ENCODE measurements at places on chromosomes 16 and 17.
A peak's percentile ranks its signal among the peaks of the same experiment; 100 is the strongest.

GRCh38 chr17:37478187-37478586 is 11.5 kb upstream of the DUSP14 start:
- DNase-seq = no peak

GRCh38 chr16:56423584-56424403 is 1.6 kb downstream of the AMFR start:
- DNase-seq = no peak

DNA sequence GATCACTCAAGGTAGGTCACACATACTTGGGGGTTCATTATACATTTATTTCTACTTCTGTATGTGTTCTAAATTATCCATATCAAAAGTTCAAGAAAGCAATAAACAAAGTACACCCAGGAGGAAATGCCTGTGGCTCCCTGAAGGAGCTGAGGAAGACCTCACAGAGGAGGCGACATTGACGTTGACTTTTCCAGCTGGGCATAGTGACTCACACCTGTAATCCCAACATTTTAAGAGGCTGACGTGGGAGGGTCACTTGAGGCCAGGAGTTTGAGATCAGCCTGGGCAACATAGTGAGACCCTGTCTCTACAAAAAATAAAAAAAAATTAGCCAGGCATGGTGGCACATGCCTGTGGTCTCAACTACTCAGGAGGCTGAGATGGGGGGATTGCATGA is 16.3 kb downstream of the ITGAD start:
- DNase-seq = no peak

DNA sequence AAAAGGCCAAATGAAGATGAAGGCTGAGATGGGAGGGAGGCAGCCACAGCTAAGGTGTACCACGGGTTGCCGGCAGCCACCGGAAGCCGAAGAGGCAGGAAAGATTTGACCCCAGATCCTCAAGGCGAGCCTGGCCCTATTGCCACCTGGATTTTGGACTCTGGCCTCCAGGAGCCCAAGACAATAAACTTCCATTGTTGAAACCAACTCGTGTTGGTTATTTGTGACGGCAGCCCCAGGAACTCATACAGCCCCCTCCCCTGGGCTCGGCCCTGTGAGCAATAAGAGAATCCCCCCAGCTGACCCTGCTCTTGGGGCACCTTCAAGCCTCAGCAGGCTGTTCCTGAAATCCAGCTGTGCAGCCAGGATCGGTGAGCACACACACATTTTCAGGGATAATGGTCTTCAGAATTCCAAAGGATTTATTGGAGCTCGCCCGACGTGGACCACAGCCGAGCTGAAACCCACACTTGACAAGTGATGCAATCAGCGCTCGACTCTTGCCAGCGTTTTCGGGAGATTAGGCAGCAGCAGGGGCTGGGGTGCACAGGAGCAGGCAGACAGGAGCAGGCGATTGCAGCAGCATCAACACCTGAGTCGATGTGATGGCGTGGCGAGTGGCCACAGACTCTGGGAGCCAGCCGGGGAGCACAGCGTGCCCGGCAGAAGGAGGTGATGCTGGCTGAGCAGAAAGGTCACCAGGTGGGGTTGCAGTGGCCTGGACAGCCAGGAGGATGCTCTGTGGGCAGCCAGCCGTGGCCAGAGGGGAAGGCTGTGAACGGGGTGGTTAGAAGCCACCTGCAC is 22.4 kb upstream of the CBX4 start:
- no peak for DNase-seq

DNA sequence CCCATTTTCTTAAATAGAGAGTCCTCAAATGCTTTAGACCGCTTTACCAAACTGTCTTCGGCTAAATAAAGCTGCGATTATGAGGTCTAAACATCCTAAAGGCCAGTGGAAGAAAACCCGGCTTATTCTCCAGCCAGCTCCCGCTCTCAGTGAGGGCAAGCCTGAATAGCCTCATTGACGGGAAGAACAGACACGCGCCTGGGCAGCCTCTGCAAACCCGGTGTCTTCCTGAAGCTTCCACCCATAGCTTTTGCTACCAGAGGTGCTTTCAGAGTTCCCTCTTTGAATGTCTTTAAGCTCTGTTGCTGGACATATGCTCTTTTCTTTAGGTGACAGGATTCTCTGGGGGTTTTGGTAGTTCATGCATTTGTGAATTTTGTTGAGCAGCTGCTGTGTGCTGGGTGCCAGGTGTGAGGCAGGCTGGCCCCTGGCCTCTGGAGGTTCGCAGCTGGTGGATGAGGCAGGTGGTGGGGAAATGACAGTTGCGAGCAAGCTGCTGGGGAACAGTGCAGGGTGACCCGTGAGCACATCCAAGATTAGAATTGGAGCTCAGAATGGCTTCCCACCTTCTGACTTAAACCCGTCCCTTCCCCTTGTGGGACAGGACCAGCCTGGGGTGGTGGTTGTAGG is 44.7 kb downstream of the CRISPLD2 start:
- no peak for DNase-seq

GRCh38 chr17:63442549-63443035 is 3.5 kb downstream of the CYB561 start:
- no peak for DNase-seq

GRCh38 chr17:15999974-16000827 is 577 bp downstream of the TTC19 start:
- DNase-seq = no peak

DNA sequence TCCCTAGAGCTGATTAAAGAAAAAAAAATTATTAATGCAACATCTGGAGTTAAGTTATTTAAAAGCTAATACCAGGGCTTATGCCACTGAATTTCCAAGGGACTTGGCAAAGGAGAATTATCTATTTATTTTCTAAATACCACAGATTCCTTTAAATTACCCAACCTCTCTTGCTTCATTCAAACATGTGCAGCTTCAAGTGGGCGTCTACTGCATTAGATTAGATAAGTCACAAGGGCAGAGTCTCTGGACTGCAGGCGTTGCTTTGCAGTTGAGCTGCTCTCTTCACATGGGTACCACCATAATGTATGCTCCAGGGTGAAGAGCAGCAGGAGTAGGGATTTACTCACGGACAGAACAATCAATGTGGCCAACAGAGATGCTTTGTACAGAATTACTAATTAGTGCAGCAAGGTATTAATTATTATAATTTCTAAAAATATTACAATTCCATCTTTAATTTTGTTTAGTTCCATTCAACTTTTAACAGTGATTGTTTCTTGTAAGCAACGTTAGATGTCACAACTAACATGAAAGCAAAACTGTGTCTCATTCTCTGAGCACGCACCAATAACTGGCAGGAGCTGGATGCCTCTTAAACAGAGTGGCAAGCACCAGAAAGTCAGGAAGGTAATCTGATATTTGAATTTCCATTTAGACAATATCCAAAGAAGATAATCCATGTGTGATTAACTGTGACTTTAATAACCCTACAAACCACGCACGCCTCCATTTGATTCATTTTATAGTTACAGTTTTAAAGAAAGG is 214.2 kb downstream of the STX8 start:
- DNase-seq = no peak

DNA sequence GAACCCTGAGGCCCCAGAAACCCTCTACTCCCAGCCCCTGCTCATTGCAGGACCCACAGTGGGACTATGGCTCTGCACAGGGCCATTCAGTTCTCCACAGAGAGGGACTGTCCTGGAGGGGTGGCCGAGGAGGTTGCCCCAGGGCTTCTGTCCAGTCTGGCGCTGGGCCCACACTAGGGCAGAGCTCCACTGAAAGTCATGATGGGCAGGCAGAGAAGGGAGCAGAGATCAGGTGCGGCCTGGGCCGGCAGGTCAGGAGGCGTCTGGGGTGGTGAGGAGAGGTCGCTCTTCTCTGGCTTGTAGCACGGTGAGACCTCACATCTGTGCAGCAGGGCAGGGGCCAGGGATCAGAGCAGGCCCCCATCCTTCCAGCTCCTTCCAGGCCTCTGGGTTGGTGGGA is 13.0 kb upstream of the PIK3R6 start:
- no peak for DNase-seq

GRCh38 chr16:4680673-4681470 is 12.5 kb upstream of the NUDT16L1 start:
- no peak for DNase-seq

GRCh38 chr16:56866955-56867830 is 2.2 kb downstream of the SLC12A3 start:
- peak; percentile 48 for DNase-seq

DNA sequence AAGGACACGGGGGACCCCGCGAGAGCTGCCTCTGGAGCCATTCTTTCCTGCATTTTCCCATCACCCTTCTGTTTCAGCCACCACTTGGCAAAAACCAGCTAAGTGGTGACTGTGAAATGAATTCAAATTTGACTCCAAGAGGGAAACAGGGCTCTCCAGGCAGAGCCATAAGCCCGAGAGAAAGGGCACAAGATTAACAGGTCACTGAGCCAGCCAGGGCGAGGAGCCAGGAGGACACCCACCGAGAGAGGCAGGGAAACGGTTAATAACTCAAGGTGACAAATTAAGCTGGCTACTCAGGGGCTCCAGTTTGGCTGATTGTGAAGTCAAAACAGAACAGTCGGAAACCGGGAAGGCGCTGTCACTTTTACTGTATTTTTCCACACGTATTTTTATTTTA is 67.8 kb upstream of the SOX9 start:
- DNase-seq = no peak

DNA sequence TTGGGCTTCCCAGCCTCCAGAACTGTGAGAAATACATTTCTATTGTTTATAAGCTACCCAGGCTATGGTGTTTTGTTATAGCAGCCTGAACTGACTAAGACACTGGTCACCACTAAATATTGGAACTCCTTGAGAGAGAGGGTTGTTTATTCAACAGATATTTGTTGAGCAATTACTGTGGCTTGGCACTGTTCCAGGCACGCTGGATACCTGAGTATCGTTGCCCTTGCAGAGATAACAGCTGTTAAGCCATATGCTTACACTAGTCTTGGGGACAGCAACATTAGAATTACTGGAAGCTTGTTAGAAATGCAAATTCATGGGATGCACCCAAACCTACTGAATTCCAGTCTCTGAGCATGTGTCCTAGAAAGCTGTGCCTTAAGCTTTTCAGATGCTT is 230.7 kb downstream of the HS3ST4 start:
- DNase-seq = no peak

GRCh38 chr16:22001591-22001990 is 675 bp upstream of the PDZD9 start:
- no peak for DNase-seq

- no peak for DNase-seq
Observed at GRCh38 chr17:27657620-27658019, 26.6 kb downstream of the LGALS9 start.

DNA sequence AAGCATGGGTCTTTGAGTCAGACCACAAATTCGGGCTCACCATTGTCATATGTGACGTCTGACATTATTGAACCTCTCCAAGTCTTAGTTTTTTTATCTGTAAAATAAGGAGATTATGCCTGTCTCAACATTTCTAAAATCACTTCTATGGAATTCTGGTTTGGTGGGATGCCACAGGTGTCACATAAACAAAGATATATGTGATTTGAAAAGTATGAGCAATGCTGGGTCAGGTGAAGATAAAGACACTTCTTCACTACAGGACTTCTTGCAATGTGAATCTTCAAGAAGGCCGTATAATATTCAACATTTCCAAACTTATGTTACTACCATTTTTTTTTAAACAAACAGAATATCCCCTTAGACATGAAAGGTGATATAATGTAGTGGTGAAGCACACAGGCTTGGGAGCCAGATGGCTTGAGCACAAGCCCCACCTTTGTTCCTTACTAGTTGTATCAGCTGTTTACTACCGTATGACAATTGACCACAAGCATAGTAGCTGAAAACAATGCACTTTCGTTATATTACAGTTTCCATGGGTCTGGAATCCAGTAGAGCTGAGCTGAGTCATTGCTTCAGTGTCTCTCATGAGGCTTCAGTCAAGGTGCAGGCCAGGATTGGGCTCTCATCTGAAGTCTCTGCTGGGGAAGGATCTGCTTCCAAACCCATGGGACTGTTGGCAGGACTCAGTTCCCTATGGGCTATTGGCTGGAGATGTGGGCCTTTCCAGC is 87.7 kb downstream of the UTP18 start:
- DNase-seq = no peak

DNA sequence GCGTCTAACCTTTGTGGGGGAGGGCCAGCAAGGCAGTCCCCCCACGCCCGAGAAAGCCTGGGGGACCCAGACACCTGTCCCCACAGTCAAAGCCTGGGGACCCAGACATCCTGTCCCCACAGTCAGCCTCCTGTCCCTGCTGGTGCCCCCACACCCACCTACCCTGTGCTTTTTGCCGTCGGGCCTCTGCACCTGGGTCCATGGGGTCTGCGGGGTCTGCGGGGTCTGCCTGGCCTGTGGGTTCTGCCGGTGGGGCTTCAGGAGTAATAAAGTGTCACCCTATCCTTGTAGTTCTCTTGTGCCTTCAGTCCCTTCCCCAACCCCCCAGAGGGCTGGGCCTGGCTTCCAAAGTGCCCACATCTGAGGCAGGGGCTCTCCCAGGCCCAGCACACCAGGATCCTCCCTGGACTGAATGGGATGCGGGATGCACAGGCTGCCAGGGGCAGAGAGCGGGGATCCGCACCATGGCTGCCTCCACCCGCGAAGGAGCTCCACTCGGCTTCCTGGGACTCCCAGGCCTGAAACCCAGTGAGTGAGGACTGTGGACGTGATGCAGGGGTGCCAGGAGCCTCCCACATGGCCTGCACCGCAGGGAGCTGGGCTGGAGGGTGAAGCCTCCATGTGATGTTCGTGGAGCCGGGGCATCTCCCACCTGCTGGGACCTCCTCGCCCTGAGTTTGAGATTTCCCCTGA is 16.3 kb upstream of the DPEP1 start:
- DNase-seq = no peak

GRCh38 chr17:73641826-73642600 is 2.2 kb downstream of the SDK2 start:
- DNase-seq = no peak

- no peak for DNase-seq
Observed at GRCh38 chr17:64135000-64135399, 5.1 kb upstream of the ERN1 start.

DNA sequence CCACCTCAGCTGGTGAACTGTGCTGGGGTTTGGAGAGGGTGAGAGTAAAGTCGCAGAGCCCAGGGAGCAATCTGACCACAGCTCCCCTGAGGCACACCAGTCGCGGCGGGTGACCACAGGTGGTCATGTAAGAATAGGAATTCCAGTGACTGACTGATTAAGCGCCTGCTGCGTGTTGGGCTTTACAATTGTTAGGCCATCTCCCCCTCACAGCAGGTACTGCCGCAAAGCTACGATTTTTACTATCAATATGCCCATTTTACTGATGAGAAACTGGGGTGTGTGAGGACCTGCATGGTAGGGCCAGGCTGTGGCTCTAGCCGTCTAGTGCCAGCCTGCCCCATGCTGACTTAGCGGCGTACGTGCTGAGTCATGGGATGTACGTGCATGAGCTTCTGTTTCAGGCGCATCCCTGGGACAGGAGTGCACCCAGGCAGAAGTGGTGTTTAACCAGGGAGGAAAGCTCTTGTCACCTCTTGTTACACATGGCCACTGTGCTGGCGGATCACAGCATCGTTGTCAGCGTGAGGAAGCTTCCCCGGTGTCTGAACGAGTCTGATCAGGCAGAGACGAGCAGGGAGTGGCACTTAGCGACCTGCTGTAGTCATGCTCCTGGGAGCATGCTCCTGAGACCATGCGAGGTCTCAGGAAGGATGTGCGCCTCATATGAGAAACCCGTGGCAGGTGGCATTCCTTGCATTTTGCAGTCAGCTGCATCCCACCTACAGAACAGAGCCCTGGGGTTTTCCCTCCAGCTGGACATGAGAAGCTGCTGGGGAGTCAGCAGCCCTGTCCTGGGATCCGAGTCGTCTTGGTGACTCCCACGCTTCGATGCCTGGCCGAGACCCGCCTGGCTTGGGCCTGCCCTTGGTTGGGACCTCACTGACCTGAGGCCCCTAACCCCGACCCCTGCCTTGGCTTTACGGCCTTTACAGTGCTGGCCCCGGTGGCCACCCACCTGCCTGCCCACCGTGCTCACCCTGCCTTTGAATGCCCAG is 163.7 kb upstream of the CHMP6 start:
- no peak for DNase-seq
